ENCODE measurements at places on chromosomes 5 and 9.

DNA sequence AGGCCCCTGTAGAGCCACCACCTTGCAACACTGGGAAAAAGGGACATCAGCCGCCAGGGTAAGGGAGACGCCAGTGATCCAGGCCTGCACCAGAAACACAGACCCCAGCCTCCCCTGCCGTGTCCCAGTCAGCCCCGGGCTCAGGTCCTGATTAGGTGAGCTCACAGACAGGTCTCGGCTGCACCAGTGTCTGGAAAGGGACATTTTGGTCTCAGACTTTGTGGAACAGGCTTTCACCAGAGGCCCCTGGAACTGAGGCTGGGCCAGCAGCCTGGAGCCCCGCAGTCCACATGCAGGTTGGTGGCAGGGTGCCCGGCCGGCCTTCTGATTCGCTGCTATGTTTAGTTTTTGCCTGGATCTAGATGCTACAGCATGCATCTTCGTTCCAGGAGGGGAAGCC, 369.0 kb upstream of the IRX4 start:
- no peak for DNase-seq

DNA sequence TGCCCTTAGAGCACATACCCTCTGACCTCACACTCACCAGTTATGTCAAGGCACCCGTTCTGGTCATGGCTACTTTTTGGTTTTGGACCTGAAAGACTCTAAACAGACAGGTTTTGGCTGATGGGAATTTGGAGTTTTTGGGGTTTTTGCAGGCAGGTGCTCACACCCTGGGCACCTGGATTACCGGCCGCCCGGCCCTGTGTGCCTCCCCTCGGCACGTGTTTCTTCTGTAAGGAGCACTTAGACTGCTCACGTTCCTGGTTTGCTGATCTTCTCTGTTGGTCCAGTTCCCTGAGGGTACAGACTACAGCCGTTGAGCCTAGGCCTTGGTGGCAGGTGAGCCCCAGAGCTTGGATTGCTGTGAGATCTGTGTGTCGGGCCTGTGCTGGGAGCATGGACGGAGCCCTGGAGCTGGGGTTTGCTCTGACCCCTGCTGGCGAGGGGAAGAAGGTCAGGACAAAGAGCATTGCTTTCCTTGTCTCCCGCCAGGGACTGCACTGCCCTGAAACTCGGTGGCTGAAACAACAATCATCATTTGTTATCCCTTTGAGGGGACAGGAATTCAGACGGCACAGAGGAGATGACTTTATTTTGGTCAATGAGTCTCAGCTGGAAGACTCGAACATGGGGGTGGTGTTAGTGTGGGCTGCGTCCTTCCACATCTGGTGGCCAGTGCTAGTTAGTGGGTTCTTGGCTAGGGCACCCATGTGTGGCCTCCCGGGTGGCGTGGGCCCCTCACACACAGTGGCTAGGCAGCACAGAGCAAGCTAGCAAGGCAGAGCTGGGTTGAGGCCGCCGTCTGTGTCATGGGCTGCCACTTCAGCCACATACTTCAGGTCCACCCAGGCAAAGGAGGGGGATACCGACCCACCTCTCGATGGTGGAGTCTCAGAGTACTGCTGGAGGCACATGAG, 76.4 kb downstream of the EHMT1 start:
- no peak for DNase-seq

DNA sequence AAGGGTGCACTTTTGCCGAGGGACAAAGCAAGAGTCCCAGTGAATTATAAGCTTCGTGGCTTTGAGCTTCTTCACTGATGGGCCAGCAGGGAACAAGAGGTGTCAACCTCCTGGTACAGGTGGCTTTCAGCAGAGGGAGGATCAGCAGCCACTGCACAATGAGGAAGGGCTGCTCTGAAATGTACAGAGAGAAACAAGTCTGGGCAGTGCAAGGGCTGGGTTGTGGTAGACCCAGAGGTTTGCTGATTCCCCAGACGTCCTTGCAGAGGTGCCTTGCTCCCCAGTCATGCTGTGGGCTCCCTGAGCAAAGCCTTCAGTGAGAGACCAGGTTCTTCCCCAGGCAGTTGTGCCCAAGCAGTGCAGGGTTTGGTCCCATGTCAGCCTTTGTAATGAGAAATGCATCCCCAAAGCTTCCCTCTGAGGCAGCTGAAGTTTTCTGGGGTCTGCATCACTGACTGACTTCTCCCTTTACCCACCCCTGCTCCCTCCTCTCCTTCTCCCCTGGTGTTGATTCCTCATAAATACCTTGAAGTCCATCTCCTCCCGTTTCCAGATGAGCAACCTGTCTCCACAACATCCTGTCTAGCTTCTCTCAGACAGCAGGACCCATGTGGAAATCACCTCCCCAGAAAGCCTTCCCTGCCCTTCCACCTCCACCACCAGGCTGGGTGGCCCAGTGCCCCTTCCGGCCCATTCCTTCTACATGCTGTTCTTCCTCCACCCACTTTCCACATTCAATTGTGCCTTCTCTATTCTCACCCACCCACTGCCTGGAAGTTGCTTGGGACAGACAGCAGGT, 599.6 kb upstream of the ADAMTS16 start:
- DNase-seq = no peak

- DNase-seq = no peak
These were observed 38.9 kb downstream of the DAB2IP start for GRCh38 chr9:121690316-121690715.

- DNase-seq = no peak
These were observed 203.7 kb downstream of the SH3GL2 start for GRCh38 chr9:17782430-17783149.

DNA sequence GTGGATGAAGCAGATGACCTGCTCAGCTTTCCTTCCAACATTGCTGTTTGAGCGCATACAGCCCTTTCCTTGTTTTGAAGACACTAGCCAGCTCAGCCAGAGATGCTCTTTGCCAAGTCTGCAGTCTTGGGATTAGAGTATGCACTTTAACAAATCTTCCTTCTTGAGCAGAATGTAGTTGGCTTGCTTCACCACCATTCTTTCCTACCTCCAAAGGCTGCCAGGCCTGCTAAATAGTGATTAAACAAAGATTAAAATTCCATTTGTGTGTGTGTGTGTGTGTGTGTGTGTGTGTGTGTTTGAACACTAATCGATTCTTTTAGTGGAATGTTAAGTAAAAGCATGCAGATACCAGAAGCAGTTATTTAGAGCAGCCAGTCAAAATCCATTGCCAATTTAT, 97.6 kb downstream of the GALNT10 start:
- no peak for DNase-seq

- DNase-seq = no peak
These were observed 46.4 kb downstream of the JADE2 start for GRCh38 chr5:134571693-134572405.

DNA sequence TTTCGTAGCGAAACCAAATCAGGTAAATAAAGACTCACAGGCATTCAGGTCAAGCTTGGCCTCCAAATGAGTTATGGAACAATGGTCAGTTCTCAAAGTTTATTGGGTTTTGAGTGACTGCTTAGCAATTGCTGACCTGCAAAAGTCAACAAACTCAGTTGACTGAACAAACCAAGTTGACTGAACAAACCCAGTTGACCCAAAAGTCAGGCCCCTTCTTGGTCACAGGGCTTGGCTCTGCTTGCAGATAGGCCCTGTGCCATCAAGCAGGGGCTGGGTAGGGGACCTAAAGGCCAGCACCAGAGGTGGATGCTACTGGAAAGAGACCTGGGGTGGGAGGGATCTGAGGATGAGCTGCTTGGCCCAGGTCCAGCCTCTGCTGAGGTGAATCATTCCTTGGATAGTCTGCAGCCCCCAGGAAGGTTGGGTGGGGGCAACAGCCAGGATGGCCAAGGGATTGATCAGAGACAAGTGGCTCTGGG, 64.6 kb downstream of the GADD45G start:
- DNase-seq = no peak

- no peak for DNase-seq
These were observed 83.3 kb upstream of the CCDC112 start for GRCh38 chr5:115379622-115380344.

DNA sequence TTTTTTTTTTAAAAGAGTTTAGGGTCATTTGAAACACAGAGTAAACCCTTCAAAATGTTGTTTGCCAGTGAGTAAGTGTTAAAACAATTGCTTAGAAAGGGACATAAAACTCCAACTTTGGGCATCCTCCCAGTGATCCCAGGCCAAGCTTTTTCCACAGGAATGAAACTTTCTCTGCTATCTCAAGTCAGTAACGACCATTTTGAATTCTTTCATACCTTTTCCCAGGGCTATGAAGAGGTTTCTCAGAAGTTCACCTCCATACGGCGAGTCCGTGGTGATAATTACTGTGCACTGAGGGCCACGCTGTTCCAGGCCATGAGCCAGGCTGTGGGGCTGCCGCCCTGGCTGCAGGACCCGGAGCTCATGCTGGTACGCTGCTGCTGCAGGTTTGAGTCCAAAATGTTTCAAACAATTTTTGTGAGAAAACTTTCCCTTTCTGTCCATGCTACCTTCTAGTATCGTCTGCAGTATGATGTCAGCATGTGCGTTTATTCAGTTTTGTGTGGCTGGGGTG, 16.8 kb downstream of the OTULIN start:
- DNase-seq = no peak

- DNase-seq = no peak
These were observed 59.8 kb downstream of the PTCD2 start for GRCh38 chr5:72379936-72380335.

- no peak for DNase-seq
These were observed 12.2 kb downstream of the DUSP1 start for GRCh38 chr5:172758834-172759149.

GRCh38 chr5:66538531-66538930, 57.7 kb upstream of the MAST4 start:
- no peak for DNase-seq

- DNase-seq = no peak
These were observed 122.5 kb upstream of the RASGRF2 start for GRCh38 chr5:80837679-80838078.

DNA sequence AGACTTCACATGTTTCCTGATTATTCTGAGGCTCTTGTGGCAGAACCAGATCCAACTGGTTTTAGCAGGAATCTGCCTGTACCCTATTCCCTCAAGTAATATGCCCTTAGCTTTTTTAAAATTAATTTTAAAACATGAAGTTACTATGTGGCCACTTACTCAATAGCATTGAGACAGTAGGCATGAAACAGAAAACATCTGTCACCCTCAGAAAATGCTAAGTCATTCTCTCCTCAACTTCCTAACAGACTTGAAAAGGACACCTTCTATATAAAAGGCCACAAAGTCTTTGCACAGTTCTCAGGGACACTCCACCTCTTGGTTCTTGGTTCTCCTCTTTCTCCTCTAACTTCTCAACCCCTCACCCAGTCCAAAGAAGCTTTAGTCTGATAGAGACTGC, 277.8 kb downstream of the RAB3C start:
- no peak for DNase-seq

DNA sequence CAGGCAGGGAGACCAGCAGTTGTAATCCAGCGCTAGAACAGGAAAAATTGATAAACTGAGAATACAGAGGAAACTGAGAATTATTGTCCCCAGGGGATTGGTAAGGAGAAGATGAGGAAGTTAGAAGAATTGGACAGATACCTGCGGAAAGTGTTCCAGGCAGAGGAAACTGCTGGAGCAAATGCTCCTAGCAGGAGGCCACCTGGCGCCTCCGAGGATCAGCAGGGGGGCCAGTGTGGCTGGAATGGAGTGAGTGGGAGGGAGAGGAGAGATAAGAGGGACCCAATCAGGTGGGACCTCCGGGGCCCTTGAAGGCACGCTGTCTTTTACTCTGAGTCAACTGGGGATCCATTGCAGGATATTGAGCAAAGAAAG, 695 bp upstream of the ANXA6 start:
- no peak for DNase-seq

DNA sequence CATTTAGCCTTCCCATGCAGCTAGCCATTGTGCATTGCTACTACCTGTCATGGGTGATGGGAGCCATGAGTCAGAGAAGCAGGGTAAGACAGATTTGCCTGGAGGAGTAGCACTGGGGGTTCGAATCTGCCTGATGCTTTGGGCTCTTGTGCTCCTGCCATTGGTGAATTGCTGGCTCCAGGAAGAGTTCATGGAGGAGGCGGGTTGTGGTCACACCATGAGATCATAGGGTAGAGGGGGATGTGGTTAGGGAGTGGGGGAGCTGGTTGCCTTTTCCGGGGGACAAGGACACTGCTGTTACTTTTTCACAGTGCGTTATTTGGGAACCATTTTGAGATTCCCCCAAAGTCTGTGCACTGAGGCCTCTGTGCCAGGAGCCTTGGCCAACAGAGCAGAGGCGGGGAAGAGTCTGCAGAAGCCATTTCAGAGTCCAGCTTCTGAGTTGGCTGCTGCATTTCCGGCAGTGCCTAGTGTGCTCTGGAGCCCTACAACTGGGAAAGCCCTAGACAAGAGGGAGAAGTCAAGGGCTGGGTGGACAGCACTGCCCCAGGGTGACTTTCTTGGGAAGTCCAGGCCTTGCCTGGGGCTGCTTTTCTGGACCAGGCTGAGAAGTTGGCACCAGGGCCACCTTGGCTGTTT, 6.2 kb downstream of the ANGPTL2 start:
- no peak for DNase-seq

DNA sequence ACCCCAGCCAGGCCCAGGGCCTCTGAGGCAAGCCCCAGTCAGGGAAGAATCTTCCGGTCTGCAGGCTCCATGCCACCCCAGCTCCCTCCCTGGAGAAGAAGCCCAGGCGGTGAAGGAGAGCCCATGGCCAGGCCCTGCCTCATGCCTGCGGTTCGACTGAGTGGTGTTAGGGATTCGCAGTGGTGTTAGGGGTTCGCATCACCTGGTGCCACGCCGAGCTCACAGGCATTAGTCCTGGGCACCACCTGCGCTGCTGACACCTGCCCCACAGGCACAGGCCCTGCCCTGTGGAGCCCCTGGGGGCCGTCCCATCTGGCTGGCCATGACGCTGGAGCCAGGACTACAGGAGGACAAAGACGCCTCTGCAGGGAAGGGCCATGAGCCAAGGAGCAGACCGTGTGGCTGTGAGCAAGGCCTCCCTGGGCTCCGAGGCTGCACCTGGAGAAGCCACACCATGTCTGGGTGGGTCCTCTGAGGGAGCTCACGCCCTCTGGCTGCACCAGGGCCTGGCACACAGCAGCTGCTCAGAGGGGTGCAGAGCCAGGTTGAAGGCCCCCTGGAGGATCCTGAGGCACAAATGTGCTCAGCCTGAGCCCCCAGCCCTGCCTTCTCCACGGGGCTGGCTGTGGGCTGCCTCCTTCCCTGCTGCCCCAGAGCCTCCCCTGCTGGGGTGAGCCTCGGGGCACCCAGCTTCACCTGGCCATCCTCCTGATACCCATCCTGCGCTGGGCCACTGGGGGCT, 27.6 kb upstream of the RNF130 start:
- no peak for DNase-seq

DNA sequence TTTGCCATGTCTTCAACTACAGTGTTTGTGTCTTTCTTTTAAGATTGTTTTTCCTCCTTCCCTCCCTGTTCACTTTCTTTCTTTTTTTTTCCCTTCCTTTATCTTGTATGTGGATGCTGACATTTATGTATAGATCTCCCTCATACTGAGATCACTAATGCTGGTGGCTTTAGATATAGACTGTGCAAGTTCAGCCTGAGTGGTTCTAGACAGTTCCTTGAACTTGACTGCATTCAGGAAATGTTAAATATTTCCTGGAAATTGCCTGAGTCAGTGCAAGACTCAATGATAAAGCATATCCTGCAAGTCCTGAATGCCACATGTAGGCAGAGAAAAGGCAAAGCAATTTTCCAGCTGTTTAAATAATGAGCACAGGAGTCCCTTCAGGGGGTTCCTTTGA, 182.5 kb upstream of the NR3C1 start:
- no peak for DNase-seq
